ENCODE measurements at places on chromosomes 5 and 9. TPM values are rescaled to one million over a fixed set of nuclear protein-coding genes. Genes with fewer than 3 reads are reported as not detected.

DNA sequence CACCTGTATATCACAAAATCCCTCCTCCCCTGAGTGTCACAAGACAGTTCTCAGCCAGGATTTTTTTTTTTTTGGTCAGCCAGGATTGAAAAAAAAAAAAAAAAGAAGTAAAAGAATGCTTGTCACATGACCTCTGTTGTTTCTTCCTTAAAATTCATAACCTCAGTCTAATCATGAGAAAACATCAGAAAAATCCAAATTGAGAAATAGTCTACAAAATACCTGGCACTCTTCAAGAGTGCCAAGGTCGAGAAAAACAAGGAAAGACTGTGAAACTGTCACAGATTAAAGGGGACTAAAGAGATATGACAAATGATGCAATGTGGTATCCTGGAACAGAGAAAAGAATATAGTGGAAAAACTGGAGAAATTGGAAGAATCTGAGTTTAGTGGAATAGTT, 58.5 kb upstream of the SUB1 start:
- DNase-seq, result no peak

DNA sequence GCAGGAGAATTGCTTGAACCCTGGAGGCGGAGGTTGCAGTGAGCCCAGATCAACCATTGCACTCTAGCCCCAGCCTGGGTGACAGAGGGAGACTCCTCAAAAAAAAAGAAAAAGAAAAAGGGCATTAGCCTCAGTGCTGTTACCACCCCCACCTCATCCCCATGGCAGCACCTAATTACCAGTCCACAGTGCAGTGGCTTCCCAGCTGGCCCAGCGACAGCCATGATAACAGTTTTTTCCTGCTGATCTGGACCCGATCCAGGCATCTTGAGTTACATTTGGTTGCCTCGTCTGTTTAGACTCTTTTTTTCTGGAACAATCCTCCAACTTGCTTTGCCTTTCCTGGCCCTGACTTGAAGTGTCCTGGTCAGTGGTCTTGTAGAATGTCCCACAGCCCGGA, 24.4 kb downstream of the NCS1 start:
- DNase-seq, result no peak

DNA sequence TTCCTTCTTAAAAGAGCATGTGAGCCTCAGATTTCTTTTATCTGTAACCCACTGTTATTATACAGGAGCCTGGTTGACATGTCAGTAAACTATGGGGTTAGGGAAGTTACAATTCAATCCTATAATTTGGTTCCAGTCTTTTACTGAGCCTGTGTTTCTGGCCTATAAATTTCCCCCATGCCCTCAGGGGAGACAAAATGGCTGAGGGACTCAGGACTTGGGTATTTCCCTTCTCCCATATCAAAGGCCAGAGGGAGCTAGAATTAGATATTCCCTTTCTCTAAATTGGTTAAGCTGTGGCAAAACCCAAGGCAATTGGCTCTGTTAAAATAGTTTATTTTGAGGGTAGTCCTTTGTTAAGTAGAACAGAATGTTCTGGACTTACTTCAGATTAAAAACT, 823.2 kb downstream of the TLE1 start:
- DNase-seq, result no peak

Gene ACTBL2
- not detected for total RNA-seq

Gene PSMD5
- 51.5 TPM for total RNA-seq

Gene OR1J4
- total RNA-seq, result 0.40 TPM

Gene STK32A
- total RNA-seq, result not detected

DNA sequence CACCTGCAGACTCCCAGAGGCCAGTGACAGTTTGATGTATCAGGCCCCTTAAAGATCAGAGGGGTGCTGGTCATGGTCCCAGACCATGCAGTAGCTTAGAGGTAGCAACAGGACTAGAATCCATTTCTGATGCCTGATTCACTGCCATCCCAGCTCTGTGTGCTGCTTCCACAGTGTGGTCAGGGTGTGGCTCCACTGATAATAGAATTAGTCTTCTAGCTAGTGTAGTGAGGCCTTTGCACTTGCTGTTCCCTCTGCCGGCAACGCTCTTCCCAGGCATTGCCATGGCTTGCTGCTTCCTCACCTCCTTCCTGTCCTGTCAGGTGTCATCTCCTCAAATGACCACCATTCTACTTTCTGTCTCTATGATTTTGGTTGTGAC, 15.8 kb downstream of the PPARGC1B start:
- no peak for DNase-seq

Gene PIK3R1
- 212 TPM for total RNA-seq

Gene FGF1
- total RNA-seq, result not detected

All from T-helper 17 cell (primary cell).